ENCODE measurements at places on chromosomes 5 and 9.

DNA sequence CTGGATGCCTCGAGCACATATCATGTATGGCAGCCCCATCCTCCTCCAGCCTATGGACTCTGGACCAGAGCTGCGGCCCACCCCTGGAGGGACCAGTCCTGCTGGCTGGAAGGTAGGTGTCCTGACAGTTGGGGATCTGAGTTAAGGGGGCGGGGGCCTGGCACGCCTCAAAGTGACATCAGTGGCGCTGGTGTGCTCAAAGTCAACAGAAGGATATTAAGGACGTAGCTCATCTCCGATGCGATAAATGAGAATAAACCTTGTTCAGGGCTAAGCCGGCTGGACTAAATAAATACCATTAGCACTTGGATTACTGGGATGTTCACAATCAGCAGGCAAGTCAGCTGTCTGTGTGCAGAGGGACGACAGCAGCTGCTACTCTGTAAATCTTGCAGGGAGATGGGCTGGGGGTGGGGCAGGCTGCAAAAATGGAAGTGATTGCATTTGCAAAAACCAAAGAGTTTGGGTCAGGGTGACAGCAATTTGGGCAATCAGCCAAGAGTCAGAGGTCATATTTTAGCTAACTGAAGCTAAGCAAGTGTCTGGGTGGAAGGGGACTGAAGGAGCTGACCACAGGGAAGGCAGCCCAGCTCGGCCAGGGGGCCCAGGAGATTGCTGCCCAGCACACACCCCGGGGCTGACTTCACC lies 80.0 kb upstream of the LRRTM2 start:
- no peak for DNase-seq

- no peak for DNase-seq
Measured at GRCh38 chr5:171428168-171428696, 8.8 kb downstream of the FGF18 start.

DNA sequence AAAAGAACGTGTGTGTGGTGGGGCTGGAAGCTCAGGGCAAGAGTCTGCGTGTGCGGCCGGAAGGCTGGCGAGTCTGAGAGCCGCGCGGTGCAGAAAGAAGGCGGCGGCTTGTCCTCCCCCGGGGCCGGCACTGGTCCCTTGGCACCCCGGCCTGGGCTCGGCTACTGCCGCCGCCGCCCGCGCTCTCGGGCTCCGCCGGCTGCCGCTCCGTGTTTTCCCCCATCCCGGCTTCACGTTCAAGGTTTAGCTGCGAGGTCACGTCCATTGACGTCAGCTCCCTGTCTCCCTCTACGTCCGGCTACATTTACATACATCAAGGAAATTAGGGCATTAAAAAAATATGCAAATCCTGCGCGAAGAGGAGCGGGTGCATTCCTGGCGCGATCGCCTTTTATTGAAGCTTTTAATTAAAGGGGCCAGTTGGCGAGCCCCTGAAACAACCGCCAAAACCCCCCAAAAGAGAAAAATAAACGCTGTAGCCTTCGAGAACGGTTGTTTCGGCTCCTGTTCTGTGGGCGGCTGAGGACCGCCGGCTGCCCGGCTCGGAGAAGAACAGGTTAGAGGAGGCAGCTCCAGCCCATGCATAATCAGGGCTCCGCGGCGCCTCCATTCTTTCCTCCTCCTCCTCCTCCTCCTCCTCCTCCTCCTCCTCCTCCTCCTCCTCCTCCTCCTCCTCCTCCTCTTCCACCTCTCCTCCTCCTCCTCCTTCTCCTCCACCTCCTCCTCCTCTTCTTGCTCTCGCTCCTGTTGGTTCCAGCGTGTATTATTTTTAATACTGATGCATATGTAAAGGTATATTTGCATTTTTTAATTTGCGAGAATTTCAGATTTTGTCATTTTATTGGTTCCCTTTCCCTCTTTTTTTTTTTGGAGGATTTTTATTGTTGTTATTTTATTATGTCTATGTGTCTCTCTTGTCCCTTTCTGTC lies 207.0 kb downstream of the MEF2C start:
- peak; percentile 60 for DNase-seq

GRCh38 chr5:58544195-58544594 lies 38.7 kb upstream of the RAB3C start:
- DNase-seq, result no peak

- no peak for DNase-seq
Measured at GRCh38 chr5:110027527-110028322, 338.0 kb downstream of the MAN2A1 start.

- no peak for DNase-seq
Measured at GRCh38 chr5:164188733-164189148, 683.3 kb downstream of the MAT2B start.

DNA sequence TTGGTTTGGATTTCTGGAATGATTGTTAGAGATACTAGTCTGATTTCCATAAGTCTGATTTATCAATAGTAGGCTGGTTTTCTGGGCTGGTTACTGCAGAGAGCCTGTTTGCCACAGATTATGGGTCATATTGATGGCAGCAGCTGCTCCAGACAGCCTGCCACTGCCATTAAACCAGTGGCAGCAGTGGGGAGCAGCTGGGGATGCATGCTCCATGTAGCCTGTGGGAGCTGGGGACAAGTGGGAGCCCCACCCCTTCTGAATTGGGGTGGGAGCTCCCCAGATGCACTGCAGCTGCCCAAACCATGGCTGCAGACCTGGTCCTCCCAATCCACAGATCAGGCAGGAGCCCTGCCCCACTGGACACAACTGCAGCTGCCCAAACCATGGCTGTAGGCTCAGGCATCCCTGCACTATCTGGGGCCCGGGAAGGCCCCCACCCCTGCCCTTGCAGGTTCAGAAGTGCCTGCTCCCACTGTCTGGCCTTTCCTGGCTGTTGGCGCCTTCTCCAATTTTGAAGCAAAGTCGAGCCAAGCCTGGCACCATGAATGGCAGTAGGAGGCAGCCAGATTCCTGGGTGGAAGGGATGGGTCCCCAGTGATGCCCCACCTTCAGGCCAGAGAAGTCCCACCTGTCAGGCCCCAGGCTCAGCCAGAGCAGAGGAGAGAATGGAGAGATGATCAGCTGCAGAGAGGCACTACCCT lies 402.9 kb upstream of the TYRP1 start:
- no peak for DNase-seq

- DNase-seq, result no peak
Measured at GRCh38 chr5:163533223-163533622, 27.8 kb downstream of the MAT2B start.

GRCh38 chr5:175718401-175719108 lies 60.7 kb downstream of the HRH2 start:
- DNase-seq, result peak; percentile 33

DNA sequence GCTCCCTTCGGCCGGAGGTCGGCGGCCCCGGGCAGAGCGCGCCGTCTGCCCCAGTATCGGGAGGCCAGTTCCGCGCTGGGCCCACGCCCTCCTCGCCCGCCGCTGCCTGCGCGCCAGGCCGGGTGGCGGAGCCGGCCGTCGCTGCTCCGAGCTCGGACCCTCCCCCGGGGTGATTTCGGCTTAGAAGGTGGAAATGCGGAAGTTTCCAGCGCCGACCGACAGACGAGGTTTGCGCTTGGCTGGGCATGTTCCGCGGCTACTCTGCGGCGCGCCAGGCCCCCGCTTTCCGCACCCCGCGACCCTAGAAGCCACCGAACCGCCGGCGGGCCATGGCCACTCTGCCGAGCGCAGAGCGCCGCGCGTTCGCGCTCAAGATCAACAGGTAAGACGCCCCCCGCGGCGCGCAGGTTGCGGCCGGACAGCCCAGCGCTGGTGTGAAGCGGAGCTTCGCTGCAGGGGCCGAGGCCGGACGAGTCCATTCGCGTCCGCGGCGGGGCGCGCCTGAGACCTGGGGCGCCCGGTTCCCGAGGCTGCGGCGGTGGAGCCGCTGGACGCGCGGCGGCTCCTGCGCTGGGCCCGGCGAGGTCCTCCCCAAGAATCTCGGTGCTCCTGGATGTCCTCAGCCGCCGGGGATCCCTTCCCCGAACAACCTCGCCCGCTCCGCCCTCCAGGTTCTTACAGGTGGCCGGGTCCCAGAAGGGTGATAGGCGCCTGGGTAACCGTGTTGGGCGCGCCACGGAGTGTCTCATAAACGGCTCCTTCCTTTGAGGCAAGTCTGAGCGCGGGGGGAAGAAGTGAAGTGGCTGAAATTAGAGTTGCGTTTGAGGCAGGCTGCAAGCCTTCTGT lies at the start of gene DOCK8:
TSS of gene DOCK8 (plus strand) at position 218 of the 846 bp plus-strand sequence. CDS start at position 330, 112 bp downstream.
- peak; percentile 76 for DNase-seq

DNA sequence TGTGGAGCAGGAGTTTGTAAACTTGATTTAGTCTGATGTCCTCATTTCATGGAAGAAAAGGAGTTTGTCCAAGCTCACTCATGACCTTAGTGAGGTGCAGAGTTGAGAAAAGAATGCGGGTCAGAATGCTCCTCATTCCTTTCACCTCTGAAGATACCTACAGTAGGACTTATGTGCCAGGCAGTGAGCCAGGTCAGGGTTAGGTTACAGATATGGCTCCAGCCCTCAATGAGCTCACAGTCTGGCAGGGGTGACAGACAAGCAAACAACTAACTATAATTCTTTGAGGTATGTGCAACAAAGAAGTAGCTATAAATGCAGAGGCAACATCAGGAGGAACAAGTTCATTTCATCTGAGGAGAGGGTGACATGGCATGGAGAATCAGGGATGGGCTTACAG lies 102.5 kb downstream of the SPATA31D1 start:
- DNase-seq, result no peak

DNA sequence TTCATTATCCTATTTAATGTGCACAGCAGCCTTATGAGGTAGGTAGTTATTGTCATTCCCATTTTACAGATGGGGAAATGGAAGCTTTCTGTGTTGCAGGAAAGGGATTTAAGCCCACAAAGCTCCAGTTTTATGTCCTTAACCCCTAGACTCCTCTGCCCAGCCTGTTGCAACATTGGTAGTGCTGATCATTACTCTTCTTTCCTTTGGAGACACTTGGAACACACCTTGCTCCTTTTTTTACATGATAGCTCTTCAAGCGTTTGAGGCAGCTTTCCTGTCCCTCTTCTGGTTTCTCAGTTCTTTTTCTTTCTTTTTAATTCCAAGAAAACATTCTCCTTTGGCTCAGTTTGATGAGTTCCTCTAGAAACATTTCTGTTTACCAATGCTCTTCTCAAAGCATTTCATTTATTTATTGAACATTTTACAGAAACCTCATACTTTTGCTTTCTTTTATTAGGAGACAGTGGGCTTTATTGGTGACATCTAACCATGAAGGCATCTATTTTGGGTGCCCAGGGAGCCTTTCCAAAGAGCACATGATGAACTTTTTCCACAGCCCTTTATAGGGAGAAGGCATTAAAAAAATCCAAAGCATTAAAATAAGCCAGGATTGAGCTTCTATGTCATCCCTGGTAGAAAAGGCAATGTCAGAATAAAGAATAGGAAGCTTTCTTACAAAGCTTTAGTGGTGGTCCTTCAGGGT lies 218.0 kb downstream of the TMEM38B start:
- no peak for DNase-seq

GRCh38 chr5:6576861-6577501 lies 55.9 kb downstream of the NSUN2 start:
- DNase-seq, result no peak

DNA sequence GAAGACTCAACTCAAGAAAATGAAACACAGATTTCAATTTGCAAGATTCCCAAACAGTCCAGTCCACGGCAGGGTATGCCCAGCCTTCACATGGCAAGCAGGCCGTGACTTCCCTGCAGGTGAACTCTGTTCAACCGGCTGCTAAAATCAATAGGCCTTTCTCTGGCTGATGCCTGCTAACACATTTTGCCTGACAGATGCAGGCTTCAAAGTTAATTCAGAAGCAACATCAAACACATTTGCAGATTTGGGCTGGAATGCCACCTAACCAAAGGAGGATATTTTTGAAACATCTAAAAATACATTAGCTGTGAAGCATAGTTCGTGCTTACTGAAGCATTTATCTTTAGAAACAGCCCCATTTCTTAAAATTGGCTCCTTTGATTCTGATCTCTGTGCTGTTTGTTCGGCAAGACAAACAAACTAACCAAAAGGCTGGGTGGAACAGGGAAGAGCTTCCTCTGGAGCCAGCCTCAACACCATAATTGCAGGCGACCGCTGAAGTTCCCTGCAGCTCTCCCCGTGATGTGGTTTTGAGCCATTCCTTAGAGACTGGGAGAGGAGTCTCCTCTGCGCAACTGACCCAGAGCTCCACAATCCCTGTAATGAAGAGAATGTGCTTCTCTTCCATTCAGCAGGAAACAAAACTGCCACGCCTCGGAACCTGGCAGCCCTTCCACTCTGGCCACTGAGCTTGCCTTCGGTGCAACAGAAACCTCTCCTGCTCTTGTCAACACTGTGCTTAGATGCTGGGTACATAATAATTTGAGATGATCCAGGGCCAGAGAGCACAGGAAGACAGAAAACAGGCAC lies 126.5 kb downstream of the MYO10 start:
- no peak for DNase-seq

GRCh38 chr5:124910354-124911016 lies 164.0 kb upstream of the ZNF608 start:
- DNase-seq, result no peak

- no peak for DNase-seq
Measured at GRCh38 chr9:120659209-120659608, 55.1 kb downstream of the MEGF9 start.

All from nephron progenitor cell (in vitro differentiated cells).